Activated T-cell treated with anti-CD3 and anti-CD28 coated beads, Interleukin-2, amount 50 U/mL, for 24 hours (primary cell): ENCODE measurements at places on chromosomes 6 and 20.

DNA sequence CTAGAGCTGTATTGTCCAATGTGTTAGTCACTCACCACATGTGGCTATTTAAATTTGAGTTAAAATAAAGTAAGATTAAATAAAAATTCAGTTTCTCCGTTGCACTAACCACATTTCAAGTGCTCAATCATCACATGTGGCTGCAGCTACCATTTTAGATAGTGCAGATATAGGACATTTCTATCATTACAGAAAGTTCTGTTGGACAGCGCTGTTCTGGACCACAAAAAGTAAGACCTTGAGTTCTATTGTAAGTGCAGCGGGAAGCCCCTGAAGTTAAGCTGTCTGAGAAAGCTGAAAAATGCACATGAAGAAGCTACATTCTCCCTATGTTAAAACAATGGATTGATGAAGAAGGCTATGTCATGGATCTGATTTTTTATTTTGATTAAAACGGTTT, 1.1 kb downstream of the ORC3 start:
- DNase-seq = no peak

- no peak for DNase-seq
Observed at GRCh38 chr6:39169448-39170344, 54.7 kb upstream of the SAYSD1 start.

- no peak for DNase-seq
Observed at GRCh38 chr20:53238121-53238660, 266.0 kb downstream of the TSHZ2 start.

GRCh38 chr6:131175564-131175963, 40.3 kb downstream of the AKAP7 start:
- no peak for DNase-seq

GRCh38 chr6:34135541-34135940, 10.3 kb downstream of the GRM4 start:
- DNase-seq = no peak

DNA sequence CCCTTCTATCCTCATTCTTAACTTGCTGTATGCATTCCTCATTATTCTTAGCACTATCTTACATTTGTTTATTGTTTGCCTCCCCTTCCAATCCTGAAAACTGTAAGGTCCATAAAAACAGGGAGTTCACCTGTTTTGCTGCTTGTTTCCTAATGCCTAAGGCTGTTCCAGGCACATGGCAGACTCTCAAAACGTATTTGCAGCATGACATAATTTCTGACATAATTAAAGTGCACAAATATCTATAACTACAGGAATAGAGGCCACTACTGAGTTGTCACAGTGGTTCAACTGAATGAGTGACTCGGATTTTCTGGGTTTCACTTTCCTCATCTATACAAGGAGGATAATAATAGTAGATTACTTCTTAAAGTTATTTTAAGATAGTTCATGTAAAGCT, 83.0 kb downstream of the HFE start:
- no peak for DNase-seq

GRCh38 chr20:9789131-9789530, 49.7 kb downstream of the PAK5 start:
- DNase-seq = no peak

GRCh38 chr6:136669299-136669699, 119.1 kb upstream of the MAP7 start:
- DNase-seq = no peak
